ENCODE measurements at places on chromosomes 1 and 21. TPM values are rescaled to one million over a fixed set of nuclear protein-coding genes. Genes with fewer than 3 reads are reported as not detected.

Gene SH2D1B
- total RNA-seq, result 0.10 TPM

DNA sequence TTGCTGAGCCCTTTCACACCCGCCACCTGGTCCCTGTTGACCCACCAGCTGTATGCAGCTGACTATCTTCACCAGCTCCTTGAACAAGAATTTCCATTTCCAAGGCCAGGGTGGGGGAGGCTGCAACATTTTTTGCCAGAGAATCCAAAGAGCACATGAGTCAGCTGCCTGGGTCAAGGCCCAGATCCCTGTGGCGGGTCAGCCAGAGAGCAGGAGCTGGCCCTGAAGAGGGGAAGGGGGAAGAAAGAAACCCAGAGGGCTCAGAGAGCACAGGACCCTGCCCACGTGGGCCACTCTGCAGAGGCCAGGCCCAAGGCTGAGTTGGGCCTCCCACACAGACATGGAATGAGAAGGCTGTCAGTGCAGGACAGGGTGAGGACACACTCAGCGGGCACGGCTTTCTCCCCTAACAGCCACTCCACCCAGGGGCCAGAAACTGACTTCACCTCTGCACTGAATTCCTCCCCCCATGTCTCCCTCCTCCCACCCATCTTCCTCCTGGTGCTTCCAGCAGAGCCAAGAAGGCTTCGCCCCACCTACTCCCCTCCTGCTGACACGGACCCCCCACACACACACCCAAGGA is 28.9 kb downstream of the S100A6 start:
- peak; percentile 79 for DNase-seq

Gene BSND
- total RNA-seq, result not detected

- DNase-seq, result no peak
Observed at GRCh38 chr1:60857851-60858250, 224.5 kb upstream of the NFIA start.

Gene CDA
- 15.0 TPM for total RNA-seq

DNA sequence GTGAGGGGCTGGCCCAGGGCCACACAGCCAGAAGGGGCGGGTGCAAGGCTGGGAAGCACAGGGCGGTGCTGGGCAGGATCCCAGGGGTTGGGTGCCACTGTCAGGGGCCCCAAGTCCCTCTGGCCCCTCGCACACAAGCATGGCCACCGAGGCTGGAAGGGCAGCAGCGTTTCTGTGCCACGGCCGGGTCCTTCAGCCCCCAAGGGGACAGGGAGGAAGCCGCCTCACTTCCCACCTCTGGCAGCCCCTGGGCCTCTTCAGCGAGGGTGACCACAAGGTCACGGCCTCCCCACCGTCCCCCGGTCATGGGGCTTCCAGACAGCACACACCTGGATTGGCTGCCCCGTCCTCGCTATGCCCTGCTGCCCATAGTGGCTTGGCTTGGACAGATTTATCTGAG is 77.1 kb upstream of the TTC34 start:
- no peak for DNase-seq

DNA sequence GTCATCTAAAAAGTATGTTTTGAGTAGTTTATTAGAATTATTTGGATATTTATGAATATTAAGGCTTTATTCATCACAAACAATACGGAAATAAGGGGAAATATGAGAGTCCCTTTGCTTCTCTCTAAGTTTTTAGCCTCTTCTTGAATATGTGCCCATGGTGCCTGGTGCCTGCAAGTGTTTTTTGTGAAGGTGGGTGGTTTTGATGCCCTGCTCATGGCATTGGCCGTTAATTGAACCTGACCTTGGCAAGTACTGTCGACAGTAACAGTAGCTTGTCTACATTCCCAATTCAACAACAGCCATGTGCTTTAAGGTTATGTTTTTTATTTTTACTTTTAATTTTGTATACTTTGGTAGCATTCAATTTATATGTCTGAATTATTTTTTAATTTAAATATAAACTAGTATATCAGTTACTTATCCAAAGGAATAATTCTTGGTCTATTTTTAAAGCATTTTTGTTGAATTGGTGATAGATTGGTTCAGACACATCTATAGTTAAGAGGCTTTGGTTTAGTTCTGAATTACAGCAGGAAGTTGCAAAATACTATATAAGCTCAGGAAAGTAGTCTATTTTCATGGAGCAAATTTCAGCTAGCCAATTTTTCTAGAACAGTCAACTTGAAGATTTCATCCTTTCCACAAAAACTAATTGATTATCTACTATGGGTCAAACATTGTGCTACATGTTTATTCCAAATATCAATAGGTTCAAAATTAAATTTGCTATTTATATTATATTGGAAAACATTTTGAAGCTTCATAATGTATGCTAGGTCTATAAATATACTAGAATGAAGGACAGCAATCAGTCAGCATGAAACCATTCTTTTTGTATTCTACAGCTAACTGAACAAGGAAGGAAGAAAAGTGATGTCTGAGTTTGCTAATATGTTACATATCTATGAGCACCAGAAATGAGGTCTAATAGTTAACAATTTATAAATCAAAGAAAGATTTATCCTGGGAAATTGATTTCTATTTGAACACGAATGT is 184.4 kb downstream of the MRPL39 start:
- DNase-seq, result no peak

GRCh38 chr1:118271883-118272282 is 86.9 kb upstream of the SPAG17 start:
- no peak for DNase-seq

GRCh38 chr1:94383966-94384408 is 34.2 kb upstream of the ABCD3 start:
- peak; percentile 34 for DNase-seq

- DNase-seq, result no peak
Observed at GRCh38 chr1:84260852-84261518, 40.5 kb upstream of the SAMD13 start.

GRCh38 chr21:14881863-14882499 is 182.8 kb downstream of the NRIP1 start:
- no peak for DNase-seq

DNA sequence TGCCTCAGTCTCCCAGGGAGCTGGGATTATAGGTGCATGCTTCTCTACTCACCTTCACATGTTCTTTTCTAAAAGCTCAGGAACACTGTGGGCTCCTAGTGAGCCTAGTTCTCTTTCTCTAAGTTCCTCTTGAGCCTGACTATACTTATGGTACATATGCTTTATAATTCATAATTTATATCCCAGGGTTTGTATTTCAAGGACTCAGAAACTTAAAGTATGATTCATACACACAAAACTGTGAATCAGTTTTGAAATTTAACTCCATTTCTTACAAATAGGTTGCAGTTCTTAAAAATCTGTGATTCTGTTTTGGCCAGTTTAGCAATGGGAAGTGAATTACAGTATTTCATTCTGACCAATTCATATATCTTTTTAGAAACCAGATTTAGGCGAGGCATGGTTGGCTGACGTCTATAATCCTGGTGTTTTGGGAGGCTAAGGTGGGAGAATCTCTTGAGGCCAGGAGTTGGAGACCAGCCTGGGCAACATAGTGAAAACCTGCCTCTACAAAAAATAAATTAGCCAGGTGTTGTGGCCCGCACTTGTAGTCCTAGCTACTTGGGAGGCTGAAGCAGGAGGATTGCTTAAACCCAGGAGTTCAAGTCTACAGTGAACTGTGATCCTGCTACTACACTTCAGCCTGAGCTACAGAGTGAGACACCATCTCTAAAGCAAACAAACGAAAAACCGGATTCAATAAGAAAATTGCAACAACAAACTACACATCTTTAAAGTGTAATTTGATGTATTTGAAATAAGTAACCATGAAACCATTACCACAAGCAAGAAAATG is 15.6 kb downstream of the RASAL2 start:
- no peak for DNase-seq

GRCh38 chr21:36806103-36806502 is 107.2 kb downstream of the SIM2 start:
- peak; percentile 42 for DNase-seq

Gene EDARADD
- total RNA-seq, result 3.7 TPM

- DNase-seq, result no peak
Observed at GRCh38 chr1:218139761-218140160, 145.3 kb upstream of the RRP15 start.

DNA sequence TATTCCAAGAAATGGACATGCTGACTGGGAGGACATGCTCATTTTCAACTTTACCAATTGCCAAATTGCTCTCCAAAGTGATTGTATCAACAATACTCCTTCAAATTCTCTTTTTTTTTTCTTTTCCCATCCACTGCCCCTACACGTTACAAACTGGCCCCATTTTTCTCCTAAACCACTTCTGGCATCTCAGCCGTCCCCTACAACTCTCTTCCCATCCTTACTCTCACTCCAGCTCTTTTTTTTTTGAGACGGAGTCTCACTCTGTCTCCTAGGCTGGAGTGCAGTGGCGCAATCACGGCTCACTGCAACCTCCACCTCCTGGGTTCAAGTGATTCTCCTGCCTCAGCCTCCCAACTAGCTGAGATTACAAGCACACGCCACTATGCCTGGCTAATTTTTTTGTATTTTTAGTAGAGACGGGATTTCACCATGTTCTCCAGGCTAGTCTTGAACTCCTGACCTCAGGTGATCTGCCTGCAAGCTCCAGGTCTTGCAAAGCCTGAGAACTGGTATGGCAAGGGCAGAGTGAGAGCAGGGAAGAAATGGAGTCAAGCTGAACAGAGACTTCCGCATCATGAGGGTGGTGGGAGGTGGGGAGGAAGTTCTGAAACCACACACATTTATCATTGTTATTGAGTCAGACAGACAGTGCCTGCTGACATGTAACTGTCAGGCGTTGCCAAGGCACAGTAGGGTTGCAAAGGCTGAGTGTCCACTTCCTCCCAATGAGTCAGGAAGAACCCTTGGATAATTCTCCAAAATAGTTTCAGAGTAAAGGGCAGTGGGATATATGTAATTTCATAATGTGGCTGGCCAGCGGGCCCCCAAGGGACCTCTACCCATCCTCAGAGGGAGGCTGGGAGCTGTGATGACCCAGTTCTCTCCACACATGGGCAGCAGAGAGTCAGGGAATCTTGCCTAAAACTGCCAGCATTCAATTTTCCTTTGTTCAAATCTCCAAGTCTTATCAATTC is 17.4 kb downstream of the CELA3A start:
- DNase-seq, result peak; percentile 99

DNA sequence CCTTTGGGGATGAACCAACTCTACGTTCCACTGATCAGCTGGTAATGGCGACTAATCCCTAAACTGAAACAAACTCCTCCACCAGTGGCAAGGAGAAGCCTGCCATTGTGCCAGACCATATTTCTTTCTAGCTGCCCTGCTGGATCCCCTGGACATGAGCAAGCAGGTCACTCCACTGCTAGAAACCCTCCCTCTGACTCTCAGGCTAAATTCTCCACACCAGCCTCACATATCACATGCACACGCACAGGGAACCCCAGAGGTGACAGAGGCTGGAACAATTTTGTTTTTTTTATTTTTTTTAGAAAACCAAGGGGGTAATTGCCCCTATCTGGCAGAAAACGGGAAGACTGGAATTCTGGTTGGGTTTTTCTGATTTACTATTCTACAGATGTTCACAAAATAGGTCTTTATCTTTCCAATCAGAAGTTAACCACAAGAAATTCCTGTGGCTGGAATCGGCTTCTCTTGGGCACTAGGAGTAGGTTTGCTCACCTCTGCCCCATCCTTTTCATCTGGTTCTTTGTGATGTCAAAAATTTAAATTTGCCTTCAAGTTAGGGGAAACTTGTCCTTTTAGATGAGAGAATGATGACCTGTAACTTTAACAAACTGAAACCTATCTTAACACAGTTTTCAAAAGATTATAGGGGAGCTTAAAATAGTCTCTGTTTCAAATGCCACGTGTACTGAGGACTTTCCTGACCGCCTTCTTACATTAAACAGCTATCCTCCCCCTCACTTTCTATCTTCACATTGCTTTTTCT is 258.1 kb downstream of the SDCCAG8 start:
- peak; percentile 82 for DNase-seq

- DNase-seq, result no peak
Observed at GRCh38 chr1:69852706-69853105, 285.0 kb downstream of the LRRC7 start.

DNA sequence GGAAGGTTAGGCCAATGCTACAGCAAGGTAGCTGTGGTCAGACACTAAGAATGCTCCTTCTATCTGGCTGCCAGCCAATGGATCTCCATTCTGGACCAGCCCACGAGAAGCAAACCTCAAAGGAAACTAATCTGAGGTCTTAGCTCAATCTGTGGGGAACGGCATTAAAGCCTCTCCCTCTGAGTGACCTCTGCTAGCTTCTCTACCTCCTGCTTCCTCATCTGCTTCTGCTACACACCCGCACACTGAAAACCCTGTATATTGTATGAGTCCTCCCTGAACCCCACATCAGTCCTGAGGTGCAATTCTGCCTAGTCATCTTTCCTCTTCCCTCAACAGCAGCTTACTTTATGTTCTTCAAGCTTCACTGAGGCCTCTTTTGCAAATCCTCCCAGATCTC is 6.9 kb upstream of the GALE start:
- no peak for DNase-seq

- DNase-seq, result no peak
Observed at GRCh38 chr1:6484826-6485167, 6.7 kb downstream of the PLEKHG5 start.

Gene STIL
- total RNA-seq, result 23.8 TPM

GRCh38 chr1:53376742-53377437 is 49.0 kb upstream of the LRP8 start:
- DNase-seq, result no peak

- no peak for DNase-seq
Observed at GRCh38 chr1:36542962-36543515, 60.3 kb upstream of the CSF3R start.

Gene GOLPH3L
- total RNA-seq, result 4.6 TPM

GRCh38 chr1:98693385-98693784 is 31.9 kb downstream of the SNX7 start:
- no peak for DNase-seq

- no peak for DNase-seq
Observed at GRCh38 chr21:36852293-36852692, 114.2 kb downstream of the HLCS start.

Gene NFASC
- 7.3 TPM for total RNA-seq

GRCh38 chr1:211829343-211830054 is 1.1 kb downstream of the LPGAT1 start:
- no peak for DNase-seq

Gene CNIH3
- 24.8 TPM for total RNA-seq

DNA sequence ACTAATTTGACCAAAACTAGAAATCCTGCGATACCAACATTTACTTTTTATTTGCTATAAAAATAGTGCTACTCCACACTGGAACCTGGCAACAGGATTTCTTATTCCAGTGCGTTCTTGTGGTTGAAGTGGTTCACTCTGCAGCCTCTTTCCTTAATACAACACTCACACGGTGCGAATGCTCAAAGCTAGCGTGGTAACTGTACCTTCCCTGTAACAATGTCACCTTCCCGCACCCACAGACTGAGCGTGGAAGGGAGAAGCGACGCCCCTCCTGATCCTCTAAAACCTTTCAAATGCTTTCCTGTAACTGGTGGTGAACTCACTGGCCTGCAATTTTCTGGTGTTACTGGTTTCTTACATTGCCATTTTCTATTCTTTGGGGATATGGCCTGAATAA is 132.2 kb downstream of the LRRC53 start:
- DNase-seq, result no peak

DNA sequence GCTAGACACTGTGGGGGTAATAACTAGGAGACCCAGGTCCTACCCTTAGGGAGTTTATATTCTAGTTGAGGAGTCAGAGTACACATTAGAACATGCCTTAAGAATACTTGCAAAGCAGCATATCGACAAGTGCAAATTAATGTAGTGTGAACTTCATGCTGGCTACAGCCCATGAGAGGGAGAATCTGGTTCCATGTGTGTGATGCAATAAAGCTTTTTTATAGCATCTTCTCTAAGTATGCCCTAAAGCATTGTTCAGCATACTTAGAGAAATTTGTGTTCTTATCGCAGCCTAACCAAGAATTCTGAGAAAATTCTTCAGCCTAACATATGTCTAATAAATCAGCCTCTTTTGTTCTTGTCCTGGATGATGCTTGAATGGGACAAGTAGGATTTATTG is 95.5 kb downstream of the SDCCAG8 start:
- DNase-seq, result no peak

Gene OR6N1
- total RNA-seq, result not detected

Data from HT1080 (cell line).